ENCODE measurements at places on chromosomes 7 and 10.

- H3K4me3 ChIP-seq, result no peak overlapping the region
- no peaks in the 10 kb centered on the region for H3K36me3 ChIP-seq
- H3K4me1 ChIP-seq, result no peaks in the 10 kb centered on the region
- no peaks in the 10 kb centered on the region for H3K27me3 ChIP-seq
- H3K27ac ChIP-seq, result no peak overlapping the region
Measured at GRCh38 chr10:132883391-132883881, 58.9 kb downstream of the CFAP46 start.

- no peak overlapping the region for H3K27ac ChIP-seq
- H3K27me3 ChIP-seq, result no peaks in the 10 kb centered on the region
- no peak for DNase-seq
- no peak overlapping the region for H3K4me3 ChIP-seq
- no peaks in the 10 kb centered on the region for H3K4me1 ChIP-seq
Measured at GRCh38 chr7:79504607-79505389, 51.3 kb upstream of the MAGI2 start.

GRCh38 chr7:41098402-41098801, 604.5 kb downstream of the INHBA start:
- H3K4me3 ChIP-seq, result no peak overlapping the region
- no peaks in the 10 kb centered on the region for H3K4me1 ChIP-seq
- H3K27me3 ChIP-seq, result no peaks in the 10 kb centered on the region
- DNase-seq, result no peak
- H3K27ac ChIP-seq, result no peak overlapping the region
- no peaks in the 10 kb centered on the region for H3K36me3 ChIP-seq

GRCh38 chr10:122422266-122422989, 32.0 kb upstream of the ARMS2 start:
- no peak overlapping the region for H3K4me3 ChIP-seq
- H3K4me1 ChIP-seq, result no peaks in the 10 kb centered on the region
- no peak overlapping the region for H3K27ac ChIP-seq
- H3K27me3 ChIP-seq, result no peaks in the 10 kb centered on the region
- no peaks in the 10 kb centered on the region for H3K36me3 ChIP-seq
- no peak for DNase-seq

- H3K4me1 ChIP-seq, result peaks cover 18% of the 10 kb centered on the region
- no peak overlapping the region for H3K4me3 ChIP-seq
- no peaks in the 10 kb centered on the region for H3K36me3 ChIP-seq
- no peak for DNase-seq
Measured at GRCh38 chr7:130996833-130997231, 262.8 kb upstream of the KLF14 start.

- H3K27ac ChIP-seq, result no peak overlapping the region
- no peaks in the 10 kb centered on the region for H3K36me3 ChIP-seq
- peak overlapping the region; percentile 62 for H3K4me3 ChIP-seq
- H3K4me1 ChIP-seq, result peaks cover 48% of the 10 kb centered on the region
Measured at GRCh38 chr10:101779544-101780186, 3.6 kb downstream of the NPM3 start.

- H3K27me3 ChIP-seq, result no peaks in the 10 kb centered on the region
- no peaks in the 10 kb centered on the region for H3K36me3 ChIP-seq
- H3K4me1 ChIP-seq, result peaks cover 11% of the 10 kb centered on the region
- no peak overlapping the region for H3K4me3 ChIP-seq
Measured at GRCh38 chr10:79238158-79238520, 109.1 kb upstream of the PPIF start.

DNA sequence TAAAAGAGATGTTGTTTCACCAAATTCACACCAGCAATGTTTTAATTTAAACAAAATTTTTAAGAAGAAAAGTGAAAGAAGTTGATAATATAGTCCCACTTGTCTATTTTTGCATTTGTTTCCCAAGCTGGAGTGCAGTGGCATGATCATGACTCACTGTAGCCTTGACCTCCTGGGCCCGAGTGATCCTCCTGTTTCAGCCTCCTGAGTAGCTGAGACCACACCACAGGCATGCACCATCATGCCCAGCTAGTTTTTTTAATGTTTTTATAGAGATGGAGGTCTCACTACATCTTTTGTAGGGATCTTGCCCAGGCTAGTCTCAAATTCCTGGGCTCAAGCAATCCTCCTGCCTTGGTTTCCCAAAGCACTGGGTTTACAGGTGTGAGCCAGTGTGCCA, 14.1 kb upstream of the NDUFA5 start:
- H3K4me3 ChIP-seq, result no peak overlapping the region
- H3K36me3 ChIP-seq, result no peaks in the 10 kb centered on the region
- H3K4me1 ChIP-seq, result no peaks in the 10 kb centered on the region
- H3K27me3 ChIP-seq, result no peaks in the 10 kb centered on the region
- DNase-seq, result no peak

GRCh38 chr7:78562191-78562590, 763.6 kb downstream of the PHTF2 start:
- no peak for DNase-seq
- H3K4me3 ChIP-seq, result no peak overlapping the region
- no peak overlapping the region for H3K27ac ChIP-seq
- H3K36me3 ChIP-seq, result no peaks in the 10 kb centered on the region
- no peaks in the 10 kb centered on the region for H3K4me1 ChIP-seq

GRCh38 chr10:5030989-5031388, 27.3 kb upstream of the AKR1C2 start:
- DNase-seq, result no peak
- no peaks in the 10 kb centered on the region for H3K36me3 ChIP-seq
- no peak overlapping the region for H3K4me3 ChIP-seq
- no peaks in the 10 kb centered on the region for H3K4me1 ChIP-seq

DNA sequence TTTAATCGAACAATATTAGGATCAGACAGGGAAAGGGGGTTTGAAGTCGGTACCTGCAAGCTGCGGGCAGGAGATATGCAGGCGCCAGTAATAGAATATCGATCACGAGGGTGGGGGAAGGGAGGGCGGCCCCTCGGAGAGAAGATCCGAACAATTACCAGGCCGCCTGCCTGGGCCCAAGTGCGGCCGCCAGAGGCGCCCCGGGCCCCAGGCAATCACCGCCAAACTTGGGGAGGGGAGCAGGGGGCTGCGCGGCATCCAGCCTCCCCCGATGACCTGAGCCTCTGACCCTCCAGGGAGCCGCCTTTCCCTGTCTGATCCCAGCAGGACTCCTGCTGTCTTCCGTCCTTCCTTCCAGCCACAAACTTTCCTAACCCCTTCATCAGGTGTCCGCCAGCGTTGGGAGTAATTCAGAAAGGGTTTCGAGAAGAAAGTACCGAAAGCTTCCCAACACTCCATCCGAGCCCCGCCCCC, 1.1 kb downstream of the NKX1-2 start:
- no peak overlapping the region for H3K27ac ChIP-seq
- H3K4me1 ChIP-seq, result no peaks in the 10 kb centered on the region
- DNase-seq, result no peak
- no peak overlapping the region for H3K4me3 ChIP-seq
- peaks cover 18% of the 10 kb centered on the region for H3K27me3 ChIP-seq

DNA sequence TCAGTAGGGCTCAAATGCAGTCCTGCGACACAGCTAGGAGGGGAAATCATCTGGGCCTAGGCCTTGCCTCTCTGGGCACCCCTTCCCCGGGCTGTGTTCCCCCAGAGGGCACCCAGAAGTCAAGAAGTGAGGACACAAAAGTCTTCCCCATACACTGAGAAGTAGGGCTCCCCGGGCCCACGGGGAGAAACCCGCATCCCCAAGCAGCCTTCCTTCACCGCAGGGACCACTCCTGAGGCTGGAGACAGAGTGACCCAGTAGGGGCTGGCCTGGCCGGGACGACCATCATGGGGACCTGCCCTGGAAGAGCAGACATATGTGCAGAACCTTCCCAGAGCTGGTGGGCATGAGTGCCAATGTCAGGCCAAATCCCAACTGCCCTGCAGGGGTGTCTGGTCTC, 163.5 kb downstream of the GFRA1 start:
- DNase-seq, result no peak
- no peaks in the 10 kb centered on the region for H3K27me3 ChIP-seq
- H3K4me1 ChIP-seq, result no peaks in the 10 kb centered on the region
- H3K4me3 ChIP-seq, result no peak overlapping the region

GRCh38 chr7:129434675-129435318, 565 bp downstream of the STRIP2 start:
- peak overlapping the region; percentile 9 for H3K27ac ChIP-seq
- H3K27me3 ChIP-seq, result no peaks in the 10 kb centered on the region
- H3K4me1 ChIP-seq, result no peaks in the 10 kb centered on the region
- H3K4me3 ChIP-seq, result peak overlapping the region; percentile 95

GRCh38 chr7:102892631-102893278, 20.0 kb upstream of the LRRC17 start:
- no peaks in the 10 kb centered on the region for H3K27me3 ChIP-seq
- no peaks in the 10 kb centered on the region for H3K4me1 ChIP-seq
- no peak for DNase-seq
- H3K36me3 ChIP-seq, result no peaks in the 10 kb centered on the region

DNA sequence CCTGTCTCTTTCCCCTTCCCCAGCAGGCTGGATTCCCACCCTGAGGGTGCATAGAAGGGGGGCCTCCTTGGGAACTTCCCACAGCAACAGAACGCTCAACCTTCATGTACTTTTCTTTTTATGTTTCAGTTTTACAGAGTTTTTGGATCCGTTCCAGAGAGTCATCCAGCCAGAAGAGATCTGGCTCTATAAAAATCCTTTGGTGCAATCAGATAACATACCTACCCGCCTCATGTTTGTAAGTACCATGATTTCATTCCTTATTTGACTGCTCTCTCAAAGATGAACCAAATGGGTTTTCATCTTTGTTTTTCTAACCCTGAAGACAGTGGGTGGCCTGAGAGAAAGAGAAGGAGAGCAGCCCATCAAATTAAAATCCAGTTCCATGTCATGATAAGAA, 46.7 kb downstream of the PLPP4 start:
- no peaks in the 10 kb centered on the region for H3K36me3 ChIP-seq
- no peak overlapping the region for H3K4me3 ChIP-seq
- no peak overlapping the region for H3K27ac ChIP-seq
- H3K27me3 ChIP-seq, result no peaks in the 10 kb centered on the region
- peaks cover 5% of the 10 kb centered on the region for H3K4me1 ChIP-seq

GRCh38 chr7:155228459-155228845, 69.2 kb upstream of the INSIG1 start:
- H3K4me1 ChIP-seq, result no peaks in the 10 kb centered on the region
- no peak overlapping the region for H3K27ac ChIP-seq
- H3K27me3 ChIP-seq, result no peaks in the 10 kb centered on the region

- no peak overlapping the region for H3K27ac ChIP-seq
- no peaks in the 10 kb centered on the region for H3K36me3 ChIP-seq
- no peak for DNase-seq
- H3K4me3 ChIP-seq, result no peak overlapping the region
- no peaks in the 10 kb centered on the region for H3K4me1 ChIP-seq
- no peaks in the 10 kb centered on the region for H3K27me3 ChIP-seq
Measured at GRCh38 chr10:63843107-63843506, 321.9 kb downstream of the REEP3 start.

GRCh38 chr10:101295261-101295660, 58.7 kb upstream of the BTRC start:
- H3K36me3 ChIP-seq, result no peaks in the 10 kb centered on the region
- H3K27ac ChIP-seq, result no peak overlapping the region
- no peak overlapping the region for H3K4me3 ChIP-seq
- H3K4me1 ChIP-seq, result no peaks in the 10 kb centered on the region
- H3K27me3 ChIP-seq, result peaks cover 8% of the 10 kb centered on the region
- DNase-seq, result no peak

GRCh38 chr7:77281780-77282478, 82.3 kb upstream of the FGL2 start:
- H3K4me1 ChIP-seq, result no peaks in the 10 kb centered on the region
- H3K27ac ChIP-seq, result no peak overlapping the region
- H3K36me3 ChIP-seq, result no peaks in the 10 kb centered on the region

- peaks cover 9% of the 10 kb centered on the region for H3K4me1 ChIP-seq
- H3K27ac ChIP-seq, result peak overlapping the region; percentile 98
- no peaks in the 10 kb centered on the region for H3K27me3 ChIP-seq
- 0 out of 2 replicates have a peak, but pooled peaks cover 3% of the 10 kb centered on the region for H3K36me3 ChIP-seq
- peak overlapping the region; percentile 93 for H3K4me3 ChIP-seq
Measured at GRCh38 chr7:39948956-39949928, 814 bp upstream of the CDK13 start.

- H3K27me3 ChIP-seq, result no peaks in the 10 kb centered on the region
- no peaks in the 10 kb centered on the region for H3K4me1 ChIP-seq
- no peak overlapping the region for H3K27ac ChIP-seq
- no peak overlapping the region for H3K4me3 ChIP-seq
Measured at GRCh38 chr7:88291398-88292173, 15.1 kb downstream of the STEAP4 start.

GRCh38 chr7:29360633-29361625, 166.4 kb downstream of the CHN2 start:
- no peaks in the 10 kb centered on the region for H3K36me3 ChIP-seq
- no peak overlapping the region for H3K27ac ChIP-seq
- no peaks in the 10 kb centered on the region for H3K4me1 ChIP-seq
- no peak for DNase-seq

DNA sequence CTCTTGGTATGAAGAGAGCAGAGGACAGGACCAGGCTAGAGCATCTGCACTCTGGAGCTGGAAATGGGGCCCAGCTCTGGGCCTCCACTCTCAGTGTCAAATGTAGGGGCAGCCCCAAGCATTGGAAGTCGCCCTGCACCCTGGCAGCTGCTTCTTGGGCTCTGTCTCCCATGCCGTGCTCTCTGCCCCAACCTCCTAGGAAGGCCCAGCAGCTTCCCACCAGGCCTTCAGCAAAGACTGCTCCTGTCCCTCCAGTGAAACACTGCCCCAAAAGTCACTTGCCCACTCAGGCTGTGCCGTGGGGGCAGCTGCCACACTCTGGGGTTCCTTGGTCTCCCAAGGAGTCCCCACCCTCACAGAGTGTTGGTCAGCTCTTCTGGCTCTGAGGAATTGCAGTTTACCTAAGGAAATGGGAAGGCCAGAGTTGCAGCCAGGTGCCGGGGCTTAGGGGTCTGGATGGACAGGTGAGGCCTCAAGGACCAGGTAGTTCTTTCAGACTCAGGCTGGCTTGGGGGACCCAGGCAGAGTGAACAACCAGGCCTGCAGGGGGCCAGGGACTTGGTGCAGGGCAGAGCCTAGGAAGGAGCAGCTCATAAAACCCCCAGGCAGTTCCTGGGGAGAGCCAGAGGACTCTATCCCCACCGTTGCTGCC, 9.4 kb upstream of the OPN4 start:
- H3K36me3 ChIP-seq, result no peaks in the 10 kb centered on the region
- peaks cover 18% of the 10 kb centered on the region for H3K4me1 ChIP-seq

DNA sequence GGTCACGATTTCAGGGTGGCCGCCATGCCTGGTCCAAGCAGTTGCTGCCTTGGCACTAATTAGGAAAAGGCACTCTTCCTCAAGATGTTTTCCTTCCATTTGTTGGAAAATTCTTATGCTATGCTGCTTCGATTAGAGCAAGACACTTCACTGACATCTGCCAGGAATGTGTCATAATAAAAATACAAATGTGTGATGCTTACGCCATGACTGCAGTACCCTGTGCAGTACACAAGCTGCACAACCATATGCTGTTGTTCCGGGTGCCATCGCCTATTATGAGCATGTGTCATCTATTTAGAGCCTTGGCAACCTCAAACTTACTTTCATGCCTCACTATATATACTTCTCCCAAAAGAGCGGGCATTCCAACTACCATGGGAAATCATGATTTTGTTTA, 14.9 kb upstream of the MPP7 start:
- no peaks in the 10 kb centered on the region for H3K4me1 ChIP-seq
- H3K27me3 ChIP-seq, result no peaks in the 10 kb centered on the region
- no peak overlapping the region for H3K4me3 ChIP-seq
- no peak overlapping the region for H3K27ac ChIP-seq

Data from GM12878 (cell line).